ENCODE measurements at places on chromosomes 13 and 19. TPM values are rescaled to one million over a fixed set of nuclear protein-coding genes. Genes with fewer than 3 reads are reported as not detected.
A peak's percentile ranks its signal among the peaks of the same experiment; 100 is the strongest.

DNA sequence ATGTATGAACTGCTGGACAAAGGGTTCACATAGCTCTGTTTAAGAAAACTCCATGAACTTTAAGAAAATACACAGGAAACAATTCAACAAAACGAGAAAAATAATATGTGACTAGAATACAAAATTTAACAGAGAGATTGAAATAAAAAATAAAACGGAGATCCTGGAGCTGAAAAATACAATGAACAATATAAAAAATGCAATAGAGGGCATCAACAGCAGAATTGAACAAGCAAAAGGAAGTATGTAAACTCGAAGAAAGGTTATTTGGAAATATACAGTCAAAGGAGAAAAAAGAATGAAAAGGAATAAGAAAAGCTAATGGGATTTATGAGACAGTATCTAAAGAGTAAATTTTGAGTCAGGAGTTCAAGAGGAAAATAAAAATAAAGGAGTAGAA, 163.0 kb upstream of the DACH1 start:
- no peak for DNase-seq

GRCh38 chr13:60312851-60313505, 84.0 kb upstream of the TDRD3 start:
- no peak for DNase-seq

- no peak for DNase-seq
Measured at GRCh38 chr13:101529422-101529821, 76.9 kb downstream of the ITGBL1 start.

TPTE2 gene
- not detected for total RNA-seq

- DNase-seq = no peak
Measured at GRCh38 chr19:49435670-49436069, 5.7 kb downstream of the SLC17A7 start.

- peak; percentile 30 for DNase-seq
Measured at GRCh38 chr19:10961073-10961860, 437 bp downstream of the SMARCA4 start.
